ENCODE measurements at places on chromosomes 4 and X. TPM values are rescaled to one million over a fixed set of nuclear protein-coding genes. Genes with fewer than 3 reads are reported as not detected.

- DNase-seq, result peak; percentile 46
These were observed 56.1 kb downstream of the FAM193A start for GRCh38 chr4:2592572-2592971.

DNA sequence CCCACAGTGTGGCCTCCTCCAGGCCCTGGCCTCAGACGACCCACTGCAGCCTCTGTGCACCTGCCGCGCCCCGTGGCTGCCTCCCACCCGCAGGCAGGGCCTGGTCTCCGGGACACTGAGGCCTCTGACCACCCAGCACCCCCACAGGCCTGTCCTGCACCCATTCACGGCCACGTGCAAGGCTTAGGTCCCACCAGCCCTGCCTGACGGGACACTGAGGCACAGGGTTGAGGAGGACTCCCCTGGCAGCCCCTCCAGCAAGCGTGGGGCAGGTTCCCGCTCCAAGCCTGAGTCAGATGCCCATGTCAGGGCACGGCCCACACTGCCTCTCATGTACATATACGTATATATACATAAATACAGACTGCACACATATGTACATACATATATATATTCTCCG is 23.5 kb downstream of the NELFA start:
- no peak for DNase-seq

Gene PAGE4
- not detected for total RNA-seq

GRCh38 chrX:47264483-47265173 is 31.8 kb downstream of the USP11 start:
- no peak for DNase-seq

Gene SLITRK2
- under 0.01 TPM for total RNA-seq

DNA sequence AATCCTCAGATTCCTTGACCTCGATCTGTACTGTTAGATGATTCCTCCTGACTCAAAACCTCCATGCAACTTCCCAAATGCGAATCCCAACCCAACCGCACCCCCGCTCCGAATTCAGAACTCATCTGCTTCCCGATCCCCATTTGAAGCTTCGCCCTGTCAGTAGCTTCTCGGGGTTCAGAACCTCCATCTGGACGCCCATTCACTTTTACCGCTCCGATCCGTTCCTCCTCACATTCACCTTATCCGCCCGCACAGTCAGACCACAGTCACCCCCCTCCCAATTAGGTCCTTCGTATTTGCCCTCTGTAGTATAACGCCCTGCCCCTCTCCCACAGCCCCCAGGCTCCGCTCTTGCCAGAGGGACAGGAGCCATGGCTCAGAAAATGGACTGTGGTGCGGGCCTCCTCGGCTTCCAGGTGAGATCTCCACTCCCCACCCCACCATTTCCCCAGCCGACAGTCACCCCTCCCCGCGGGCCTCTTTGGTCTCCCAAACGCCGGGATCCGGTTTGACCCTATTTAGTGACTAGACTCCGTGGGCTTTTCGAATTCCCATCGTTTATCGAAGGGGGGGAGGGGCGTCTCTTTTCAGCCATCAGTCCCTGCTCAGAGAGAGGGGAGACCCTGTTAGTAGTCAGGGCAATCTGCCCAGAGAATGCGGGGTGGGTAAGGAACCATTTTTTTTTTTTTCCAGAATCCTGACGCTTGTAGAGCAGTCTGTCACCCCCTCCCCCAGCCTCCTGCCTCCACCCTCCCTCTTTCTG is 691 bp downstream of the MAGED1 start:
- peak; percentile 59 for DNase-seq

DNA sequence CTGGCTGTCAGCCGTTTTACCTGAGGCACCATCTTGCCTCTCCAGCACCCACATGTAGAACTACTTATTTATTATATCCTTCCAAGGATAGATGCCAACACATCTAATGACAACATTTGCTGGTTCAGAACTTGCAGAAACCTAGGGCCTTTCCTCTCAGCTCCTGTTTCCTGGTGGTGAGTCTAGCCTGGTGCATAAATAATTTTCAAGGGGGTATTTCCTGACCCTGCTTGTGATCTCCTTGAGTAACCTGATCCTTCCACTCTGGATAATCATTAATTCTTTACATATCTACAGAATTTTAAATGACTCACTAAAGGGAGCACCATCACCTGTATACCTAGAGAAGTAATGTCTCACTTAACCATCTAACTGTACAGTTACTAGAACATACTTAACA is 153.4 kb downstream of the PPARGC1A start:
- no peak for DNase-seq

Gene PLAC8
- 205 TPM for total RNA-seq

DNA sequence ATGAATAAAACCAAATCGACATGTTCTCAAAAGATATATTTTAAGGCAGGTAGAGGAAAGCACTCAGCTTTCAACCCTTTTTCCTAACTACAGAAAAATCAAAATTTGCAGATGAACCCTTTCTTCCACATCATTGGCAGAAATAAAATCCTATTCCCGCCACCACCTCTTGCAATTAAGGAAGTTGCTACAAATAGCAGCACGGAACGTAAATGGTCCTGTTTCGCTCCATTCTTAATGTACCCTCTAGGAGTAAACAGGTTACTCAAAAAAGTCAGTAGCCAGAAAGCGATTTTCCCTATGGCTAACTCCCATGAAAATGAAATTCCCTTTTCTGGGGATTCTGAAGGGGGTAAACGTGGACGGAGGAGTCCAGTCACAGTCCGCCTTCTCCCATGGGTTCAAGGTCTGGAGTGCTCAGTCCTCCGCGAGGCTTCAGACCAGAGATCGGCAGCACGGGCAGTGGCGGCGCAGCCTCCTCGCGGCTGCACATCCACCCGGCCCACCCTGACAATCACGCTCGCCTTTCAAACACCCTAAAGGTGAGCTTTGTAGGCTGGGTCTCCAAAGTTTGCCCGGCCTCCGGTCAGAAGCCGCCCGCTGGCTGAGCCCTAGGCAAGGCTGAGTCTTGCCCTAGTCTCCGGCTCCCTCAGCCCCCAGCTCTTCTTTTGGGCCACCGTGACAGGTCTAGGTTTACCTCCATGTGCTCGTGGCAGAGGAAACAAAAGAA is 1.8 kb downstream of the ATP11C start:
- peak; percentile 16 for DNase-seq

Gene GPR119
- total RNA-seq, result not detected

- DNase-seq, result no peak
These were observed 264.6 kb upstream of the FMR1 start for GRCh38 chrX:147646949-147647723.

Gene DIPK2B
- total RNA-seq, result under 0.01 TPM

Gene HTT
- 97.8 TPM for total RNA-seq

GRCh38 chrX:71543316-71543715 is 10.4 kb downstream of the OGT start:
- no peak for DNase-seq

- peak; percentile 24 for DNase-seq
These were observed 80.2 kb upstream of the CBLL2 start for GRCh38 chrX:22192419-22193060.

DNA sequence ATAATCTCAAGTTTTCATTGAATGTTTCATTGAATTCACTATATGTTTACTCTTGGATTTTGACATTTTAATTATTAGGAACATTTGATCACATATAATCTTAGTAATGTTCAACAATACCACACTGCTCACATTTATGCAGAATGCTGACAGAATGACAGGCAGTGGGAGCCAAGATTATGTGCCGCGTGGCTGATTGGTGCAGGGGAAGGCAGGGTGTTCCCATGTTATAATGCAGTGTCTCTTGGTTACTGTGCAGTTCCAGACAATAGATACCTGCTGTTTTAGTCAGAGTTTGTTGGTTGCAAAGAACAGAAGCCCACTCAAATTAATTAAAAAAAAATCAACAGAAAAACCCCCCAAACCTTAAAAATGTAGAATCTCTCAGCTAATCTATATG is 33.0 kb downstream of the FHIP1A start:
- DNase-seq, result no peak

GRCh38 chrX:109714340-109714958 is 18.6 kb downstream of the ACSL4 start:
- DNase-seq, result no peak

Gene CYBB
- total RNA-seq, result 2.7 TPM

DNA sequence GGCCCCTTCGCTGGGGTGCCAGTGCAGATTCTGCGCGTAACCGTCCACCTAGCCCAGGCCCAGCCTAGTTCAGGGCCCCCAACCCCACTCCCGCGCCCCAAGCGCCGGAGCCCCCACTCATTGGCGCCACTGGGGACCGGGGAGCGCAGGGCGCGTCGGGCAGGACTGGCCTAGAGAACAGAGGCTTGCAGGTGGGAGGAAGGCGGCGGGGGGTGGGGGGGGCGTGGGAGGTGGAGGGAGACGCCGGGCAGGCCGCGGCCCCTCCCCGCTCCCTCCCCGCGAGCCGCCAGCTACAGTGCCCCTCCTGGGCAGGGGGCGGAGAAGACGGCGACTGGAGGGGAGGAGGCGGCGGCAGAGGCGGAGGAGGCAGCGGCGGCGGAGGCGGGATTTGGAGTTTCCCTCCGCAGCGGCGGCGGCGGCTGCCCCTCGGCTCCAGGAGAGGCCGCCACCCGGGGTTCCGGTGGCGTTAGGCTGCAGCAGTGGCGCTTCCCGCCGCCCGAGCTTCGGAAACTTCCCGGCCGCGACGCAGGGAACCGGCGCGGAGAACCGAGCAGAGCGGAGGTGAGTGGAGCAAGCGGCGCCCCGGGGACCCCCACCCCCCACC is 4.8 kb upstream of the DUSP9 start:
- no peak for DNase-seq

Gene MMRN1
- 31.0 TPM for total RNA-seq

Gene YY2
- 1.1 TPM for total RNA-seq

DNA sequence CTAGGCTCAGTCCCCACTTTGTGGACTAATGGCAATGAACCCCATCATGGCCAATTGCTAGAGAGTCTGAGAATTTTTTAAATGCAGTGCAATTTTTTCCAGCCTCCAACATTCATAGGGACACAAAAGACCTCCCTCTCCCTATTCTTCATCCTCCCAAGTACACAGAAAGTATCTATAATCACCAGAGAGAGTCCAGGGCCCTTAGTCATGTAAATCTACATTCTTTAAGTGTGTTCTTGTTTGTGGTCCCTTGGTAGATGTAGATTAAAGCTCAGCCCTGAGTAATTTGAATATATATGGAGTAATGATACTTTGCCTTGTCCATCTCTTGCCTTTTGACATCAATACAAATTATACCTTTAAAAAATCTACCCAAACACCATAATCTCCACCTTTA is 51.3 kb upstream of the ATXN3L start:
- DNase-seq, result no peak

GRCh38 chrX:2490634-2491033 is 10.1 kb downstream of the DHRSX start:
- no peak for DNase-seq

GRCh38 chrX:18042776-18043175 is 177.9 kb downstream of the BEND2 start:
- no peak for DNase-seq

Gene SAGE1
- 0.81 TPM for total RNA-seq

DNA sequence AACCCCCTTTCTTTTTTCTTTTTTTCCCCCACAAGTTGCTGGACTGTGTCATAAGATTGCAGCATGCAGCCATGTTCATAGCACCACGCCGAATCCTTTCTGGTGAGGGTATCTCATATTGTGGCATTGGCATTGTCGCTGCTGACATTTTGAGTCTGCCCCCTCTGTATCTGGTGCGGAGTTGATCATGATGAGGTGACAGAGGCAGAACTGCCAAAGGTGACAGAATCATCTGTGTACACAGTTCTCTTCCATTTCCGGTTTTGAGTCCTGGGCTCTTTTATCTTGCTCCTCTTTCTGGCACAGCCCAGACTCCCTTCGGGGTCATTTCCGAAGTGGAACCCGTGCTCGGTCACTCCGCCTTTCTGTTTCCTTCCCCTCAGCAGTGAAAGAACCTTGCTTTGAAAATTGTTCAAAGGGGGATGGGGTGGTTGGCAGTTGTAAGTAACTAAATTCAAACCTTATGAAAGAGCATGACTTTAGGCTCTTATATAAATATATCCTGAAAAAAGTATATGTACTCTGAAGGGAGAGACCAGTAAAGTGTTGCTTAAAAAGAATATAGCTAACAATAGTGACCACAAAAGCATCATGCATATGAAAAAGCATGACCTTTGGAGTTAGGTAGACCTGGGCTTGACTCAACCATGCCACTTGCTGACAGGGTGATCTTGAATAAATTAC is 55.0 kb upstream of the BMP2K start:
- no peak for DNase-seq

Gene DSPP
- under 0.01 TPM for total RNA-seq

GRCh38 chr4:103904123-103904522 is 184.3 kb upstream of the TACR3 start:
- DNase-seq, result no peak

Gene FGA
- total RNA-seq, result not detected

DNA sequence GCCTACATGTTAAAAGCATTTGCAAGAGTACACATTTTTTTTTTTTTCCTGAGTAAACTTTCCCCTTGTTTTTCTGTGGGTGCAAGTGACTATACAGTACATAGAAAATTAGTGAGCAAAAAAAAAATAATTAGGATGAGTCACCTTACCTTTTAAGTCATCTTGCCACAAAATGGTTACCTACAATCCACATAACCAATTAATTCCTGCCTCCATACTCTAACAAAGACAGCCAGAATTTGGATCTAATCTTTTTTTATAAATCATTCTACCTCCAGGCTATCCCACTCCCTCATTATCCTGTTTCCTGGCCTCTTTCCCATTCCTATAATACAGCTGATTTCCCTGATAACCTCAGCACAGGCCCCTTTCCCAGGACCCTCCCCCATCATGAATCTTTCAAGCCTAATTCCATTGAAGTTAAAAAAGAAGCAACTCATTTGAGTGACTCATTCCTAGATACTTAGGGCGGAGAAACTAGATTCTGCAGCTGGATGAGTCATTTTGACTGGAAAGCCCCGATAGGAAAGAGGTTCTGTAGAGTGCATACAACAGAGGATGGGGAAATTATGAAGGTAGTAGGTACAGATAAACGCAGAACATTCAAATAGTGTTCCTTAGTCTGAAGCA is 128.2 kb downstream of the C4orf51 start:
- DNase-seq, result no peak

Measured in hematopoietic multipotent progenitor cell (in vitro differentiated cells).